Fibroblast of the conjunctiva (primary cell): ENCODE measurements at places on chromosomes 13 and 19.

GRCh38 chr13:100112186-100112838 lies 23.4 kb downstream of the PCCA start:
- no peak for DNase-seq

- DNase-seq, result peak; percentile 49
Measured at GRCh38 chr13:108915095-108915633, 285.8 kb downstream of the MYO16 start.

- no peak for DNase-seq
Measured at GRCh38 chr19:4066682-4067395, at the start of gene ZBTB7A. ZBTB7A (minus strand) TSS chr19:4066899; CDS start chr19:4055232, 11,667 bp downstream.

DNA sequence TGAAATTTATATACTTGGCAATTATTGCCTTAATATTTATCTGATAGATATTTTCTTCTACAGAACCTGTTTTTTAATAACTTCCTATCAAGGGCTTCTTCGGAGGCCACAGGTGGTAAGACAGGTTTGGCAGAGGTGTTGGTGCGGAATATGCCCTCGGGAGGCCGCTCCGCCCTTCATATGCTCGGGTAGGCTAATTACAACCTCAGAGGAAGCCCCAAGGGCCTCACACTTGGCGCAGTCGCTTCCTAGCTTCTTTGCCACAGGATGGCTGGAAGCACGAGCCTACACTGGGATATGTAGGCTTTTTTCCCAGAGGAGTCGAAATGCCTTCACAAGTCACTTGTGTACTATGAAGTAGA lies 68.8 kb downstream of the LMO7 start:
- DNase-seq, result no peak

DNA sequence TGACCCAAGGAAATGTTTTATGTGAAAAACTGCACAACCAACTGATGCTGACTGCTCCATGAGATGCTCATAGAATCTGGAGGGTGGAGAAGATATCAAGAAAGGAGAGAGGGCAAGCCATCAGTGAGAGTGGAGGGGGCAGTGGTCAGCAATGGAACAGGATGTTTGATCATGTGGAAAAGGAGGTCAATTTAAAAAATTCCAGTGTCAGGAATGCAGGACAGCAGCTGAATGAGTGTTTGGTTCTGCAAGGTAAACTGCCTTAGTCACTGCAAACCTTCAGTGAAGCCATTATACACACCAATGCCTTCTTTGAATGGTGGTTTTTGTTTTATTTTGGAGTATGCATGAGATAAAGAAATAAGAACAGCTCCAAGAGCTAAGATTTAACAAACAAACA lies 121.5 kb downstream of the FGF14 start:
- DNase-seq, result no peak

GRCh38 chr13:100581504-100581903 lies 7.1 kb downstream of the GGACT start:
- no peak for DNase-seq

- peak; percentile 77 for DNase-seq
Measured at GRCh38 chr19:53254411-53255341, at the start of gene ZNF677. ZNF677 (minus strand) TSS chr19:53254873; CDS start chr19:53251550, 3,323 bp downstream.

- peak; percentile 3 for DNase-seq
Measured at GRCh38 chr19:40366697-40367561, 18.4 kb downstream of the PLD3 start.

DNA sequence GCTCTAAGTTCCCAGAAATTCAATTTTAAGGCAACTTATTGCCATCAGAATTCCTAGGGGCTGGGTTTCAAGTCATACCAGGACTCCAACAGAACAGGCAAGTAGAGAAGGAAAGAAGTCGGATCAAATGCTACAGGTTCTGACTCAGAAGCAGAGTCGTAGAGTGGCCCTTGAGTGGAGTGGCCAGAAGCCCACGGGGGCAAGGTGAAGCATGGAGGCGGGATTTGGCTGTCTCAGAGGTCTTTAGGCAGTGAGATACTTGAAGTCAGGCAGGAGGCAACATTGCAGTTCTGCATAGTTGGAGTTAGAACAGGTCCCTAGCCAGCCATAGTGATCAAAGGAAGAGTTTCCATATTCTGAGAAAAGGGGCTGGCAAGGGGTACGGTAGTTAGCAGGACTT lies 111.6 kb downstream of the NHLRC3 start:
- no peak for DNase-seq

GRCh38 chr19:48705431-48705830 lies 9.7 kb downstream of the FUT2 start:
- DNase-seq, result no peak

GRCh38 chr13:43329702-43330101 lies 306.3 kb downstream of the DNAJC15 start:
- no peak for DNase-seq

GRCh38 chr19:23597661-23598060 lies 89.4 kb downstream of the ZNF675 start:
- no peak for DNase-seq

- no peak for DNase-seq
Measured at GRCh38 chr13:30037766-30038165, 187.3 kb upstream of the UBL3 start.

GRCh38 chr19:3618144-3618810 lies 8.3 kb downstream of the CACTIN start:
- peak; percentile 47 for DNase-seq

GRCh38 chr19:42512743-42513304 lies 15.5 kb downstream of the CEACAM1 start:
- no peak for DNase-seq

DNA sequence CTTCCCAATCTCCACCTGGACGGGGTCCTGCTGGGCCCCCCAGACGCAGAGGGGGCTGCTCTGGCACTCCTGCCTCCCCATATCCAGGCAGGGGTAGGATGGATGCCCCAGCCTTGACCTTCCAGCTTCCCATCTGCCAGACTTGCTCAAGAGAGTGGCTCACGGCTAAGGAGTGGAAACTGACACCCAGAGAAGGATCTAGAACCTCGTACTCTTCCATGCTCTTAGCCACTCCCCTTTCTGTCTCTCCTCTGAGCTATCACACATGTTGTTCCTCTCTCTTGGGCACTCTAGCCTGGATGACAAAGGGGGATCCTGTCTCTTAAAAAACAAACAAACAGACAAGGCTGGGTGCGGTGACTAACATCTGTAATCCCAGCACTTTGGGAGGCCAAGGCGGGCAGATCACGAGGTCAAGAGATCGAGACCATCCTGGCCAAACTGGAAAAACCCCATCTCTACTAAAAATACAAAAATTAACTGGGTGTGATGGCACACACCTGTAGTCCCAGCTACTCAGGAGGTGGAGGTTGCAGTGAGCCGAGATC lies 12.2 kb upstream of the FUT5 start:
- DNase-seq, result no peak

DNA sequence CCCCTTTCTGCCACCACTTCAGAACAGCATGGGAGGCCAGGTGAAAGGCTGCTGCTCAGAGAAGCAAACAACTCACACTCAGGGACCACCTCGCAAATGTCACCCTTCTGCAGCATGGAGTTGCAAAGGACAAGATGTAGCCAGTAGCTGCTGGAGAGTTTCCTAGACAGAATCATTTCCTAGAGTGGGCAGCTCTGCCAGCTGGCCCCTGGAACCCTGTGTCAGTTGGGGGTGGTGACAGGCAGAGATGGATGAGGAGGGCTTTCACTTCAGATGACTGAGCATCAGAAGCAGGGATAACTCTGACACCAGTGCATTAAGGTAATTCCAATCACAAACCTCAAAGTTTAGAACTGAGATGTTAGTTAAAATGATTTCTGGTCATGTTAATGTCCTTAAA lies 34.4 kb upstream of the EPHX3 start:
- no peak for DNase-seq

- DNase-seq, result no peak
Measured at GRCh38 chr13:51524312-51524711, 60.0 kb upstream of the WDFY2 start.

GRCh38 chr19:40217027-40217810 lies 965 bp downstream of the TTC9B start:
- no peak for DNase-seq

GRCh38 chr19:56639217-56639616 lies 3.7 kb upstream of the SMIM17 start:
- no peak for DNase-seq

- DNase-seq, result no peak
Measured at GRCh38 chr13:39374741-39375189, 228.2 kb downstream of the LHFPL6 start.

GRCh38 chr13:60700994-60701393 lies 304.0 kb downstream of the TDRD3 start:
- DNase-seq, result no peak

- DNase-seq, result no peak
Measured at GRCh38 chr13:36713887-36714286, 40.1 kb downstream of the SERTM1 start.

DNA sequence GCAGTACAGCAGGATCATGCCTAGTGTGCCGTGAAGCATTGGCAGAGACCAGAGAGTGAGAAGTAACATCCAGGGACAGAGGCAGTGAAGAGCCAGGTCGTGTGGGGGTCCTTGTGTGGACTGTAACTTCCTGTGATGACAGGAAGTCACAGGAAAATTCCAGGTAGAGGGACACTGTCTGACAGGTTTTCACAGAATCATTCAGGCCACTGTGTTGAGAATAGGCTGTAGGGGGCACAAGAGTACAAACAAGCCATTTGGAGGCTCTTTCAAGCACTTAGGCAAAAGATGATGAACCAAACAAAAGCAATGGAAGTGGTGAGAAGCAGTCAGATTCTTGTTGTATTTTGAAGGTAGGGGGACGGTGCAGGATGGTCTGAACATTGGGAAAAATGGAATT lies 46.4 kb downstream of the N4BP2L1 start:
- DNase-seq, result peak; percentile 9

- DNase-seq, result no peak
Measured at GRCh38 chr13:107819071-107819470, 396.3 kb downstream of the LIG4 start.

GRCh38 chr13:76864259-76864658 lies 21.9 kb downstream of the KCTD12 start:
- no peak for DNase-seq
